Cerebellum (tissue), 4 donors: ENCODE measurements at places on chromosomes 4 and X.

- no peak for DNase-seq
These were observed 15.3 kb downstream of the RAB33B start for GRCh38 chr4:139469216-139469615.

DNA sequence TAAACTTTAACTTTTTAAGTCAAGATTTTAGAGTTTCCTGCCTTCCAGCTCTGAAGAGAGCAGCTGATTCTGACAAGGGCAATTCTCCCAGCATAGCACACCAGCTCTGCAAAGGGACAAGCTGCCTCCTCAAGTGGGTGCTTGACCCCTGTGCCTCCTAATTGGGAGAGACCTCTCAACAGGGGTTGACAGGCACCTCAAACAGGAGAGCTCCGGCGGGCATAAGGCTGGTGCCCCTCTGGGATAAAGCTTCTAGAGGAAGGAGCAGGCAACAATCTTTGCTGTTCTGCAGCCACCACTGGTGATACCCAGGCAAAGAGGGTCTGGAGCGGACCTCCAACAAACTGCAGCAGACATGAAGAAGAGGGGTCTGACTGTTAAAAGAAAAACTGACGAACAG, 872.9 kb upstream of the PCDH10 start:
- no peak for DNase-seq

GRCh38 chrX:132501606-132502005, 12.8 kb upstream of the MBNL3 start:
- no peak for DNase-seq

GRCh38 chr4:186703510-186703909, 20.1 kb downstream of the FAT1 start:
- no peak for DNase-seq

DNA sequence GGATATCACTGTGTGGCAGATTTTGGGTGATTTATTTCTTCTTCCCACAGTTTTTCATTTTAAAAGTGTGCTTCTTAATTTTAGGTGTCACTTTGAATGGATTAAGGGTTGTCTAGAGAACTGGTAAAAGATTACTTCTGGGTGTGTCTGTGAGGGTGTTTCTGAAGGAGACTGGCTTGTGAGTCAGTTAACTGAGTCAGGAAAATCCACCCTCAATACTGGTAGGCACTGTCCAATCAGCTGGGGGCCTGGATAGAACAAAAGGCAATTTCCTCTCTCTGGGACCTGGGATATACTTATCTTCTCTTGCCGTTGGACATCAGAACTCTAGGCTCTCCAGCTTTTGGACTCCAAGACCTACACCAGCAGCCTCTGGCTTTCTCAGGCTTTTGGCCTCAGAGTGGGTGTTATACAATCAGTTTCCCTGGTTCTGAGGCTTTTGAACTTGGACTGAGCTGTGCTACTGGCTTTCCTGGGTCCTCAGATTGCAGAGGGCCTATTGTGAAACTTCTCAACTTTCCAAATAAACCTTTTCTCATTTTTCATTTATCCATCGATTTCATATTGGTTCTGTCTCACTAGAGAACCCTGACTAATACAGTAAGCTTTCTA, 413.1 kb downstream of the GBA3 start:
- no peak for DNase-seq

DNA sequence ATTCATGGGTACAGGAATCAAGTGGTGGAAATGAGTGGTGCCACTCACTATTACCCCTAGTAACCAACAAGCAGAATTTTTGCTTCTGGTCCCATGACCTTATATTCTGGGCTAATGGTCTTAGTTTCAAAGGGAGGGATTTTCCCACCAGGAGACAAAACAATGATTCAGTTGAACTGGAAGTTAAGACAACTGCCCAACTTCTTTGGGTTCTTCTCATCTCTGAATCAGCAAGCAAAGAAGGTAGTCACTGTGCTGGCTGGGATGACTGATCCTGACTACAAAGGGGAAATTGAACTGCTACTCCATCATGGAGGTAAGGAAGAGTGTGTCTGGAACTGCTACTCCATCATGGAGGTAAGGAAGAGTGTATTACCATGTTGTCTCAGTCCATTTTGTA, 87.2 kb downstream of the IL13RA2 start:
- DNase-seq = no peak

GRCh38 chr4:152307669-152308068, 228.2 kb downstream of the FBXW7 start:
- no peak for DNase-seq

- no peak for DNase-seq
These were observed 635.4 kb downstream of the SPRY1 start for GRCh38 chr4:124032035-124032434.

GRCh38 chrX:122943918-122944317, 240.2 kb upstream of the GRIA3 start:
- no peak for DNase-seq

- no peak for DNase-seq
These were observed 202.0 kb downstream of the DHX15 start for GRCh38 chr4:24382381-24382780.
